ENCODE measurements at places on chromosomes 16 and 17. TPM values are rescaled to one million over a fixed set of nuclear protein-coding genes. Genes with fewer than 3 reads are reported as not detected.

- no peak for DNase-seq
Measured at GRCh38 chr16:35176449-35176848, 1717.0 kb downstream of the TP53TG3F start.

Gene HOXB2
- polyA plus RNA-seq, result 53.2 TPM

Gene ARHGAP44
- 7.8 TPM for polyA plus RNA-seq

Gene CTRB1
- not detected for polyA plus RNA-seq

DNA sequence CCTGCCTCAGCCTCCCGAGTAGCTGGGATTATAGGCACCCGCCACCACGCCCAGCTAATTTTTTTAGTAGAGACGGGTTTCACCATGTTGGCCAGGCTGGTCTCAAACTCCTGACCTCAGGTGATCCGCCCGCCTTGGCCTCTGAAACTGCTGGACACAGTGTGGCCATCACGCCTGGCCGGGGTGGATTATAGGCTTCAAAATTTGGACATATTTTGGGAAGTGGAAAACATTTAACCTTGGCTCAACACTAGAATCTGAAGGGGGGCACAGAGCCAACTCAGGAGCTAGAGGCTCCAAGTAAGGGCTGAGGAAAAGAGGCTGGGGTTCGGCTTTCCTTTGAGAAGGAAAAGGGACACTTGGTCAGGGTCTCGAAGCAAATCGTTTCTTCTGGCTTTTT, 2.2 kb upstream of the CDK5R1 start:
- no peak for DNase-seq

Gene SCARF1
- 6.6 TPM for polyA plus RNA-seq

DNA sequence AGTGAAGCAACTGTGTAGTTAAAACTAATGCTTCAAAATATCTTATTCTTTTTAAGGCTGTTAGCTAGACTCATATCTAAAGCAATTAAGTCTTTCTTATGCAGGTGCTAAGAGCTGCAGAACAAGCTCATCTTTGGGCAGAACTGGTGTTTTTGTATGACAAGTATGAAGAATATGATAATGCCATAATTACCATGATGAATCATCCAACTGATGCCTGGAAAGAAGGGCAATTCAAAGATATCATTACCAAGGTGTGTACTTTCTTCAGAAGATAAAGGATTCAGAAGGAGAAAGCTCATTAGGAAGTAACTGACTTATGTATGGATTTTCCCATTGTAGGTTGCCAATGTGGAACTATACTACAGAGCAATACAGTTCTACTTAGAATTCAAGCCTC, 23.9 kb downstream of the PTRH2 start:
- DNase-seq, result no peak

DNA sequence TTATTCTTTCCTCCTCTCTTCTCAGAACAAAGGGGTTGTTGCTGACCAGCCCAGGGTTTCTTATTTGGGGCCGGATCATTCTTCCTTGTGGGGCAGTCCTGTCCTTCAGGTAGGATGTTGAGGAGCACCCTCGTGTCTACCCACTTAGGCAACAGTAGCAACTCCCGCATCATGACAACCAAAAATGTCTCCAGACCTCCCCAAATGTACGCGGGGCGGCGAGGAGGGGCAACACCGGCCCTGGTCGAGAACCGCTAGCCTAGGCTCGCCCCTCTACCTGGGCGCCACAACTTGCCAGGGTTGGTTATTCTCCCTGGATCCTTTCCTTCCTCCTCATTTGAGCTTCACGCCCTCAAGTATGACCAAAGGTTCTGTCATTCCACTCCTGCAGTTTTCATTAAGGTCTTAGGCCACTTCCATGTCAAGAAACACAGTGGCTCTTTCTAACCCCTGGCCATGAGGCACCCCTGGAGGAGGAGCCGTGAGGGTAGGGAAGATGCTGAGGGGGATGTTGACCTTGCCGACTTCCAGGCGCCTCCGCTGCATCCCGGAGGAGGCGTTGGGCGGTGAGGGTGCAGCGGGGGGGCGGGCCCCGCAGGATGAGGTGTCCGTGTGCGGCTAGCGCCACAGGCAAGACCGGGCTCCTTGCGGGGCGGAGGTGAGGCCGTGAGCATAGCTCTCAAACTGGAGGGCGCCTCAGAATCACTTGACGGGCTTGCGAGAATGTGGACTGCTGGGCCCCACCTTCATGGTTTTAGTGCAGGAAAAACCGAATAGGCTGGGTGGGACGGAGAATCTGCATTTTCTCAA, 712 bp upstream of the SPECC1 start:
- no peak for DNase-seq

GRCh38 chr17:81879121-81879520, 8.0 kb upstream of the ARHGDIA start:
- DNase-seq, result no peak

Gene OR3A3
- not detected for polyA plus RNA-seq

- DNase-seq, result no peak
Measured at GRCh38 chr16:26500326-26500725, 566.4 kb upstream of the C16orf82 start.

DNA sequence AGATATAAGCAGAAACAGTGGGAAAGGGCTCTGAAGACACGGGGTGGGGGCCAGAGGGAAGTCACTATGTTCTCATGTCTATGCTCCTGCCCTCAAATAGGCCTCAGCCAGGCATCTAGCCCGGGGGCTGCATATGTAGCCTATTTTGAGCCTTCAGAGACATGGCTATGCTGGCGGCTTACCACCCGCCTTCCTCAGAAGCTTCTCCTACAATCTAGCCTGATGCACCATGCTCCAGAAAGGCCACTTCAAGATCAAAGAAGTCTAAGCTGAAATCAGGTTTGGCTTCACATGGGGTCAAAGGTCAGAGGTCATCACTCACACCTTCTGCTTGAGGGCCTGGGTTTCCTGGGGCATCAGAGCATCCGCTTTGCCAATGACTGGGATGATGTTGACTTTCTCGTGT, 1.6 kb downstream of the SEPTIN1 start:
- no peak for DNase-seq

- DNase-seq, result no peak
Measured at GRCh38 chr16:77430360-77430759, 4.5 kb downstream of the ADAMTS18 start.

- DNase-seq, result no peak
Measured at GRCh38 chr17:73952480-73953205, 250.8 kb upstream of the RPL38 start.

- no peak for DNase-seq
Measured at GRCh38 chr16:67397812-67398545, 4.7 kb upstream of the TPPP3 start.

DNA sequence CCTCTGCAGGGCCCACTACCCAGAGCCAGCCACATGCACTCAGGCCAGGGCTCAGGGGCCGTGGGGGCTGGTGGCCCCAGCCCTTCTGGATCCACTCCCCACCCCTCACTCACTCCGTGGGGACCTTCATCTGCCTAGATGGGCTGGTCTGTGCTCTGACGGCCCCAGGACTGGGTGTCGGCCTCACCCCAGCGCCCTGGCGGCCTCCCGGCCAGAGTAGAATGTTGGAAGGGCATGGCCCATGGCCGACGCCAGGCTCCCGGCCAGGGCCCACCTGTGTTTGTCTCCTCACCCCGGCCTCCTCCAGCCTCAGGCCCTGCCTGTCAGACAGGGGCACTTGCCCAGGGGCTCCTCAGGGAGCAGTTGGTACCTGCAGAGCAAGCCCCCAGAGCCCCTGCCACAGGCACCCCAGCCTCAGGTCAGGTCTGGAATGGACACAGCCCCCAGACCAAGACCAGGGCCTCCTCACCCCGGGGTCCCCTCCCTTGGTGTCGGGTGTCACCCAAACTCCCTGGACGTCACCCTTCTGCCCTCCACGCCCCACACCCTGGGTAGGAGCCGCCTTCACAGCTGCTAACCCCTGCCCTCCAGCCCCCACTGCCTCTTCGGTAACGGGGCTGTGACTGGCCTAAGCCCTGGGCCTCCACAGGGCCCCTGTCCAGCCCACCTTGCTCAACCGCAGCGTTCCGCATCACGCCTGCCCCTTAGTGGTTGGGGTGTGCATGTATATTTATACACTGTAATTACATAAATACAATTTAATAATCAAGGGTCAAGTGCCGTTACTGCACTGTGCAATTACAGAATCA, 3.0 kb upstream of the CDH15 start:
- no peak for DNase-seq

DNA sequence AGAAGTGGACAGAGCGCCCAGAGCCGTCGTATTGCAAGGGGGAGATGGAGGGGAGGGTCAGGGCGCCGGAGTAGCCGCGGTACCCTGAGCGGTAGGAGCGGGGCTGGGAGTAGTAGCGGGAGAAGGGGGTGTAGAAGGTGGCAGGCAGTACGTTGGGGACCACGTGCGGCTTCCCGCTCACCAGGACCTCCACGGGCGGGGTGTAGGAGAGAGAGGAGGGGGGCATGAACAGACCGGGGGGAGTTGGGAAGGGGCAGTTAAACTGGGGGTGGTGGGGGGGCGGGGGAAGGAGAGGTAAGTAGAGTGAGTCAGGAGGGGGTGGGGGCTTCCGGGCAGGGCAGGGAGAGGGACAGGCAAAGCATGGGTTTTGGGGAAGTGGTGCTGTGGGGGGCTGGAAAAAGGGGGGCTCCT, 16.8 kb downstream of the ST6GALNAC2 start:
- DNase-seq, result no peak

DNA sequence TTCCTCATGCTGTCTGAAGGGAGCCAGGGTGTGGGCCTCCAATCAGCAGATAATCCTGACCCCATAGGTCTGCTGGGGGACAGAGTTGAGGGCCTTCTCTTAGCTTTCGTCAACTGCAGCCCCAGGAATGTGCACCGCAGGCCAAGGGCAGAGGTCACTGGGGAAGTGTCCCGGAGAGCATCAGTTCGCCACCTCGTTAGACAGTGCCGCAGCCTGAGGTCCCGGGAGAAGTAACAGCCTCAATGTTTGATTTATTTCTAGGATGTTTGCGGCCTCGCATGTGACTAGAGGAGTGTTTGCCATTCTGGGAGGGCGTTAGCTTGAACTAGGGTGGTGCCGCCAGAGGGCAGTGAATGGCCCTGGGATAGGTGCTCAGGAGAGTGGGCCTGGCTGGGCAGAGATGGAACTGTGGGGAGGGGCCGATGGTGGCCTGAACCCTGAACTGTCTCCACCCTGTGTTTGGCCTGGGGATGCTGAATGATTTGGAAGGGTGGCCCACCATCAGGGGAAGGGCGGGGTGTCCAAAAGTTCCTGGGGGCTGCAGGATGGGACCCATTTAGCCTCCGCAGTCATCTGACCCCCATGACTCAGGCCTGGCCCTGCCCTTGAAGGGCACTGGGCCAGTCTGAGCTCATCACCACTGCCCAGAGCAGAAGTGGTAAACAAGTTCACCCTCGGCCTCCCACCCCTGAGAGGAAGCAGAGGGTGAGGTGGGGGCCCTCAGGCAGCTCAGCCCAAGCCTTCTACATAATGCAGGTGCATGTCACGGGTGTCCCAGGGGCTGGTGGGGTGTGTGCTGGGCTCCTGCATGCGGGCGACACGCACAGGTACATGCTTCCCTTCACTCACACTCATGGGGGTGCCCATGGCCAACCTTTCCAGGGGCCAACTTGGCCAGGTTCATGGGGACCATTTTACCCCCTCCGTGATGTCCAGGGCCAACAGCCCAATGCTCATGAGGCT, 12.4 kb upstream of the TAC4 start:
- no peak for DNase-seq

DNA sequence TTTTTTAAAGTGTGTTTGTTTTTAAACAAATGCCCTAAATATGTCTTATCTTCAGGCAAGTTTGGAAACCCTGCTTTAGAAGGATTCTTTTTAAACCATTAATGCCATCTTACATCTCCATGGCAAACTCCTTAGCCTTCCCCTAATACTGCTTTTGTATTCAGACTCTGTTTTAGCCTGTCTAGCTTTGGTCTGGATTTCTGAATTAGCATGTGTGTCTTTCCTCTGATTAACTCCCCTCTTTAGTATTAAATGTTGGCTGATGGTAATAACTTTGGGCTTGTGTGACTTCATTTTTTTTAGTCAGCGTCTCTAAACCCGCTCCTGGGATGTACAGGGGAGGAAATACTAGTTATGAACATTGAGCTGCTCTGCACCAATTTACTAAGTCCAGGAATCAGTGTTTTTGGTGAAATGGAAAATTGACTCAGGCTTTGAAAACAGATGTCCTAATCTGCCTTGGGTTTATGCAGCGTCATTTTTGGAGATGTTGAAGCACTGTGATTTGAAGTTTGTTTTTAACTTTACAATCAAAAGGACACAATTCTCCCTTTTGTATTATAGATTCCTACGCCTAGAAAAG, 22.2 kb downstream of the WIPF2 start:
- no peak for DNase-seq

GRCh38 chr17:63816669-63817068, 10.6 kb upstream of the PSMC5 start:
- no peak for DNase-seq

Gene FOXO3B
- 4.4 TPM for polyA plus RNA-seq

- no peak for DNase-seq
Measured at GRCh38 chr17:65990593-65990992, 201.3 kb downstream of the CEP112 start.

GRCh38 chr17:7060165-7060891, 16.4 kb upstream of the SLC16A11 start:
- DNase-seq, result no peak

- DNase-seq, result no peak
Measured at GRCh38 chr16:31502981-31503380, 5.2 kb downstream of the RUSF1 start.

- DNase-seq, result no peak
Measured at GRCh38 chr17:46788796-46789195, 29.7 kb downstream of the WNT3 start.

- no peak for DNase-seq
Measured at GRCh38 chr17:56847106-56847505, 13.2 kb downstream of the DGKE start.

Gene DCAKD
- polyA plus RNA-seq, result 59.9 TPM

Gene NPIPA3
- polyA plus RNA-seq, result 13.4 TPM

DNA sequence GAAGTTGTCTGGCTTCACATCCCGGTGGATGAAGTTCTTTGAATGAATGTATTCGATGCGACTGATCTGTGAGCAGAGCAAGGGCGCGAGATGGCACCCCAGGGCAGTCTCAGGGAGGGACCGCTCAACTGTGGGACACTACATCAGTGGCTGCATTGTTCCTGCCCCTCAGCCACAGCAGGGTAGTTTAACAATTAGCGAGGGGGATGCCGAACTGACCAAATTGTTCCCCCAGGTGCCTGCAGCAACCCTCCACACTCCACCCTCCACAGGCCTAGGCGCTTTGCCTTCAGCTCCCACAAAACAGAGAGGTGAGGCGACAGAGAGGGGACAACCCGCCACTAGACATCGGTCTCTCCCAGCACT, 20.3 kb downstream of the CSNK1D start:
- no peak for DNase-seq

- no peak for DNase-seq
Measured at GRCh38 chr16:662597-662996, 5.3 kb upstream of the RHOT2 start.

DNA sequence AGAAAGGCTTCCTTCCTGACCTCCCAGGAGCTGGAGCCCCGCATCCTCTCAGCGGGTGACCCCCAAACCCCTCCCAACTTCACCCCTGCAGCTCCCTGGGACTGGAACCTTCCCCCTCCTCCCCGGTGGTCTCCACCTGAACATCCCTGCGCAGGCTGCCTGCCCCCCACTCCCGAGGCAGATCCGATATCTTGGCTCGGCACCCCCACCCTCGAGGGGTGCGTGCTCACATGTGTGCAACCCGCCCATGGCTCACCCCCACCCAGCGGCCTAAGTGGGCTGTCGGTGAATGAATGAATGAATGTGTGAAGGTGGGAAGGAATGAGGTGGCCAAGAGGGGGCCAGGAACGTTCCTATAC, 39.7 kb downstream of the SLC7A5 start:
- DNase-seq, result no peak
